ENCODE measurements at places on chromosomes 3 and 15. TPM values are rescaled to one million over a fixed set of nuclear protein-coding genes. Genes with fewer than 3 reads are reported as not detected.

DNA sequence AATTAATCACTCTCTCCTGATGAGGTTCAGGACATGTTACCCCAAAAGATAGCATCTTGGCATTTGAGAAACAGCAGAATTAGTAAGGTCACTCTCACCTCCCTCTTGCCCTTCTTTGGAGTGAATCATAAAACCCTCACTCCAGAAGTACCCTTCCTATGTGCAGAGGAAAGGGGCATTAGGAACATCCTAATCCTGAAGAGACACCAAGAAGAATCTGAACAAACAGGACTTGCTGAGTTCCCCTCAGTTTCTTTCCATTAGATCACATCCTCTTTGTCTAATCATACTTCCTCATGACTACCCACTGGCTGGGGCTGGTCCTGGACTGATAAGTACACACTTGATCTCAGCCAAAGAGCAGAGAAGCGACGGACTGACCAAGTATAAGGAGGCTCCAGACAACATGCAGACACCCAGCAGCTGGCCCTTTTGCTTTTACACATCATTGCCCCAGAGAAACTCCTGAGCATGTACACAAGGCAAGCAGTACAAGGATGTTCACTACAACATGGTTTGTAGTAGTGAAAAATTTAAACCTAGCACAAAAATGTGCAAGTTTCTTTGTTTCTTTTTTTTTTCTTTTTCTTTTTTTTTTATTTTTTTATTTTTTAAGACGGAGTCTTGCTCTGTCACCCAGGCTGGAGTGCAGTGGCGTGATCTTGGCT lies 15.0 kb upstream of the TM6SF1 start:
- DNase-seq = no peak

GRCh38 chr3:54424292-54424691 lies 301.9 kb downstream of the CACNA2D3 start:
- DNase-seq = no peak

DNA sequence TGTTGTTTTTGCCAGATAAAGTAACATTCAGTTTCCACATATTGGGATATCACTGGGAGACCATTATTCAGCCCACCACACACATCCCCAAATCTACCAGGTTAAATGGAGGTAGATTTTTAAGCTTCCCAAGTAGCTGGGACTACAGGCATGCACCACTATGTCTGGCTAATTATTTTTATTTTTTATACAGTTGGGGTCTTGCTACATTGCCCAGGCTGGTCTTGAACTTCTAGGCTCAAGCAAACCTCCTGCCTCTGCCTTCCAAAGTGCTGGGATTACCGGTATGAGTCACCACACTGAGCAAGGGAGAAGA lies 96.6 kb upstream of the CHD2 start:
- no peak for DNase-seq

The SEMA7A gene
- 6.3 TPM for total RNA-seq

DNA sequence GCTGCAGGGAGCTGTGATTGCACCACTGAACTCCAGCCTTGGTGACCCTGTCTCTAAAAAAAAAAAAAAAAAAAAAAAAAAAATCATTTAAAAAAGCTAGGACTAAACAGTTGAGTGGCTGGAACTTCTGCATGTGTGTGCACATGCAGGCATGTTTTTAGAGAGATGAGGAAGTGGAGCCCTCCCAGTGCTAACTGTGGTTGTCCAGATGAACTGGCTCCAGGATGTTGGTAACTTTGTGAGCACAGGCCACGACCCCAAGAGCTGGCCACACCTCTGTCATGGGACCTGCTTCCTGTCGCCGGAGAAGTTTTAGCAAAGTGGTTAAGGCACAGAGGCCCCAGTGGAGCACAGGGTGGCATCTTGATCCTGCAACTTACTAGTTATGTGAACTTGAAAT lies 27.0 kb downstream of the CHCHD6 start:
- DNase-seq = no peak

GRCh38 chr3:150583028-150583427 lies 20.1 kb upstream of the SELENOT start:
- DNase-seq = no peak

DNA sequence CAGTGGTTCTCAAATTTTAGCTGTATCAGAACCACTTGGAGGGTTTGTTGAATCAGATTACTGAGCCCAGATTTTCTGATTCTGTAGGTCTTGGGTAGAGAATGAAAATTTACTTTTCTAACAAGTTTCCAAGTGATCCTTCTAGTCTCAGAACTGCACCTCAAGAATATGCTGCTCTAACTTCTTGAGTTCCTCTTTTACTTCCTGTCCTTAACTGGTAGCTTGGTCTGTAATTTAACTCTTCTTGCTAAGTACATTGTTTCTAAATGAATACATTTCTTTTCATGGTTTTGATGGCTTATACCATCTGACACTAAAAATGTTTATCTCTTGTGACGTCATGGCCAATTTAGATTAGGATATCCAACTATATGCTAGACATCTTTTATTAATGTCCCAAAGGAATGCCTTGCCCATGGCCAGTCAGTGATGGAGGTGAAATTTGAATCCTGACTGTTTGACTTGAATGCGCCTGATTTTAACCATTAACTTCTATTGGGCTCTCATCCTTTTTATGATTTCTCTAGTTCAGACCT lies 262.6 kb upstream of the NAALADL2 start:
- DNase-seq = no peak

DNA sequence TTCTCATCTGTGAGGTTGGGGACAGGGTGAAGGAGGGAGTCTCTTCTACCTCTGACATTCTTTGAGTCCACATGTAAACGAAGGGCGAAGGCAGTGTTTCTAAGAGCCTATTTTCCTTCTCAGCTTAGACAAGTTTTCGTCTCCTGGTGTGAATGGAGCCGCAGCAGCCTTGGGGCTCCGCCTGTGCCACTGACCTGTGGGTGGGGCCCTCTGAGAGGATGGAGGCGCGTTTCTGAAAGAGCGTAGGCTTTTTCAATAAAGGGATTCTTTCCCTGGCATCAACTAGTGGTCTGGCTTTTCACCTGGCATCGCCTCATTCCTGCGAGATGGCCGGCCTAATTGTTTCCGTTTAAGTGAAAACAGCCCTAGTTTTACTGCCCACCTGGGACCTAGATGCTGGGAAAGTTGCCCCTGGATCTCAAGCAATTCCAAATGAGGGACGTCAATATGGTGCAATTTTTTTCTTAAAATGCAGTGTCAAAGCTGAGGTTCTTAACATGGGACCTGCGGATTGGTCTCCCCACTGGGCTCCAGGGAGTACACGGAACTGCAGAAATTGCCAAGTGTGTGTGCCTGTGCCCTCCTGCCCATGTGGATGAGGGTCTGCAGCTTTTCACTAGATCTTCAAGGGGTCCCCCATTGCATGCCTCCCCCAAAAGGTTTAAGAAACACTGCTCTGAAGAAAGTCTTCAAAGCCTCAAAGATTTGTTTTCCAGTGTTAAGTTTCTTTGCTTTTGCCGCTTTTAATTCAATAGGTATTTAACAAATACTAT lies 958 bp downstream of the GLDN start:
- no peak for DNase-seq

The SCAMP5 gene
- total RNA-seq = 38.1 TPM

DNA sequence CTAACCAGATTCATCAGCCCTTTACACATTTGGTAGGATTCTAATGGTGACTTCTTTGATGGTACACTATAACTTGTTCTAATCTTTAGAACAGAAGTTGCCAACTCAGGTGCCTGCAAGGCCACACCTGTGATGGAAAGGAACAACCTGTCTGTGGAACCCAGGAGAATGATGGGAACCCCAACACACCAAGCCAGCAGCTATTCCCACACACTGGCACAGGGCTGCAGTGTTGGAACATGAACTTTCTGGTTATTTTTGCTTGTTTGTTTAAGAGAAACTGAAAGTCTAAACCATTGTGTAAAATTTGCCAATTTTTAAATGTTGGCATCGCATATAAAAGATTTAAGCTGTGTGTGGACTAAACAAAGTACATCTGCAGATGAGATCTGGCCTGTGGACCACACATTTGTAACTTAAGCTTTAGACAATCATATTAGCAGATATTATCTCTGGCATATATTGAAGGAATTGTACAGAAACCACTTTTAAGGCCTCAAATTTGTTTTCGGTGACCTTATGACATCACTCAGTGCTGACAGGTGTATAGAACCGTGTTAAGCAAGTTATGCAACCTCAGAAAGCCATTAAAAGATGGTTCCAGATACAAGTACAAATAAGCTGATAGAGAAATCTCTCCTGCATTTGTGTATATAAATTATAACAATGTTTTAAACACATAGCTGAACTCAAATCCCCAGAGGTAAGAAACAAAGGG lies 242.9 kb downstream of the SLC9A9 start:
- DNase-seq = no peak

- DNase-seq = no peak
Observed at GRCh38 chr15:69016021-69016595, 1.6 kb downstream of the NOX5 start.

DNA sequence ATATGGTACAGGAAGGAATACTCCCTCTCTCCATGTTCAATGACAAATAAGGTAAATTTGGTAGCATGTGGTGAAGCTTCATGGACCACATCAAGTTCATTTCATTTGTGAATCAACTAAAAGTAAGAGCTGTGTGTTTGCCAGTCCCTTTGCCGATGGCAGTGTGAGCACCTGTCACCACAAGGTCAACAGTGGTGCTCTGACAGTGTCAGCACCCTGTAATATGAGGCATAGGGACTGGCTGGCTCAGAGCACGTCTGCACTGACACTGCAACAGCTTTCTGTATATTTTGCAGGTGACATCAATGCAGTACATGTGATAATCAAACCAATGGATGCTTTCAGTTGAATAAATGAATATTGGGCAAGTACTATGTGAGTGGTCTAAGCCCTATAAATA lies 852.4 kb downstream of the TUSC7 start:
- DNase-seq = no peak

GRCh38 chr3:49020330-49021212 lies 1.4 kb upstream of the NDUFAF3 start:
- no peak for DNase-seq

The EPHB1 gene
- total RNA-seq = 9.1 TPM

GRCh38 chr3:187967993-187968392 lies 186.0 kb upstream of the LPP start:
- DNase-seq = no peak

GRCh38 chr3:149575961-149576564 lies 81.8 kb downstream of the WWTR1 start:
- no peak for DNase-seq

DNA sequence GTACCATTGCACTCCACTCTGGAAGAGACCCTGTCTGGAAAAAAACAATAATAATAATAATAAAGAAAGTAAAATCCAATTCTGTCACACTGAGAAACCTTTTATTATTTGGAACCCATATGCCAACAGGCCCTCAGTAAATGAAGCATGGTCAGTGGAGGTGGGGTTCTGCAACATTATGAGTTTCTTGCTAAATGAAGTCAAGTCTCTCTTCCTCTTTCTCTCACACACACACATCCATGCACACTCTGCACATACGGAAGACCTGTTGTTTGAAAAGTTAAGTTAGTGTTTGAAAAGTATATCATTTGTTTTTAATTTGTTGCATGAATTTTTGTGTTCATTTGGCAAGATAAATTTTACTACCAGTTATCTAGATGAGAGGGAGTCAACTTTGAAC lies 27.8 kb downstream of the GAP43 start:
- no peak for DNase-seq

- no peak for DNase-seq
Observed at GRCh38 chr3:41350441-41350840, 151.1 kb downstream of the CTNNB1 start.

DNA sequence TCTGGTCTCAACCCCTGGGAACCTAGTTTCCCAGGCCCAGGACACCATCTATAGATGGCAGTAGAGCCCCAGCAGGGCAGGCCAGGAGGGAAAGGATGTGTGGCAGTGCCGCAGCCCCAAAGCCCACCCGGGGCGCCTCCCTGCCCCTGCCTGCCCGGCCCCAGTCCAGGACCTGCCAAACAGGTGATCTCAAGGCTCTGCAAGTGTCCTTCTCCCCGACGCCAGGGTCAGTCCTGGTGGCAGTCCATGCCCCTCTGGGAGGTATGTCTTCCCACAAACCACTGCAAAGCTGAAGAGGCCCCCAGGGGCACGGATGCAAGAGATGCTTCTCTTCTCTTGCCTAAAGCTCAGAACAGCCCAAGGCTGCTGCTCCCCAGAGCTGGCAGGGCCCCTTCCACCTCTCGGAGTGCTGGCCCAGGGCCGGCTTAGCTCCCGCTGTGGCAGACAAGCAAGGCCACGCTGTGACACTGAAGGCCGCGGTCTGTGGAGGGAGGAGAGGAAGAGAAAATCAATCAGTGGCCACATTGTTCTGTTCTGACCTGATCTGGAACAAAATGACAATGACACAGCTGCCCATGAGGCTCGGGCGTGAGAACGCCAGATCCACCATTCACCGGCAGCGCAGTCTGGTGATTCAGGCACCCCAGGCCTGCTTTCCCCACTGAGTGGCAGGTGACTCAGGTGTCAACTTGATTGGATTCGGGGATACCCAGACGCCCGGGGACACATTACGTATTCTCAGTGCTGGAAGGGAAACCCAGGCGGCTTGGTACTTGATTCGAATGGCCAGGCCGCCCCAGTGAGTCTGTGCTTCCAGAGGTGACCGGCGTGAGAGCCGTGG lies 34.0 kb downstream of the KLHL25 start:
- DNase-seq = no peak

The GRAMD2A gene
- total RNA-seq = 6.0 TPM
